ENCODE measurements at places on chromosomes 13 and 19.
A peak's percentile ranks its signal among the peaks of the same experiment; 100 is the strongest.

GRCh38 chr13:107351305-107351704, 783.4 kb upstream of the ARGLU1 start:
- DNase-seq: no peak

- DNase-seq: no peak
Measured at GRCh38 chr13:94322925-94323763, 156.3 kb downstream of the DCT start.

DNA sequence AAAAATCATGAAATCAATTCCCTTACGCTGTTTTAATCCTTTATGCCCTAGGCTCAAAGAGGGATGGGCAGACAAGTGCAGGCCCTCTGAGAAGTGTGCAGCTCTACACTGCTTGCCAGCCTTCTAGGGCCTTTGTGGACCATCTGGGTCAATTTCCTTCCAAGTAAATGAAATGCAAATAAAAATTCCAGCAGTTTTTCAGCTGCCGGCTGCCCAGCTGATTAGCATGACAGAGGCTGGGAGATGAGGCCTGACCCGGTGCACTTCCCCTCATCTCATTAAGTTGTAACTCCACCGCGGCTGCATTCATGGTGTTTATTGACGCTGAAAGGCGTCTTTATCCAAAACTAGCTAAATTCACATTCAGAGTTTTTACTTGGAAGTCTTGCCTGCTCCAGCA, 47.5 kb upstream of the GSX1 start:
- no peak for DNase-seq

DNA sequence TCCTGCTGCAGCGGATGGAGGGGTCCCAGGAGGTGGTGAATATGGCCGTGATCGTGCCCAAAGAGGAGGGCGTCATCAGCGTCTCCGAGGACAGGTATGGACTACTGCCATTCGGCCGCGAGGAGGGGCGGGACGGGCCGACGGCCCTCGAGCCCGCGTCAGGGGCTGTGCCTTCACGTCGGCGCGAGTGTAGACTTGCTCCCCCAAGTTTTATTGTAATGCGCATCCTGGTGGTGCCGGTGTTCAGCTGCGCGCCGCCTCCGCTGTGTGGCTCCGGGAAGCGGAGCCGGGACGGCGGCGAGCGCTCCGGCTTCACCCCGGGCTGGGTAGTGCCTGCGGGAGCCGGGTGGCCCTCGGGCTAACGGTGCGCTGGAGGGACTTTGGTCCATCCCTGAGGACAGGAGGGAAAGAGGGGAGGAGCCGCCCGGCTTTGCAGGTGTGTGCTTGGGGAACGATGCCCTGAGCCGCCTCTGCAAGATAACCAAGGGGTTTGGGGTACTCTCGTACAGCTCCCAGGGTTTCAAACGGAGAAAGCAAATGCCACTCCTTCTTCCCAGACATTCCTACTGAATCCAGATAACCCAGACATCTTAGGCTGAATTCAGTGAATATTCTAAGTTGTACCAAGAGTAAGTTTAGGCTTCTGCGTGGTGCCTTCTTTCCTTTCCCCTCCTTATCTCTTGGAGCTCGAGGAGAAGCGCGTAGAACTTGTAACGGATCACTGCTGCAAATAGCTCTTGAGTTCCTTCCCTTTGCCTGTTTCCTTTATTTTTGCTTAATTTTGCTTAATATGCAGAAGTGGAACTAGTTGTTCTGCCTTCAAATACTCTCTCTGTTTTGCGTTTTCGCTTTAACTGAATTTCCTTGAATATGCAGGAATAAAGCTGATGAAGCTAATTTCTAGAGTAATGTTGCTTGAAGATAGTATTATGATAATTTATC, 740 bp downstream of the WDFY2 start:
- peak; percentile 34 for DNase-seq

- DNase-seq: no peak
Measured at GRCh38 chr13:58300224-58300623, 668.7 kb downstream of the PCDH17 start.

DNA sequence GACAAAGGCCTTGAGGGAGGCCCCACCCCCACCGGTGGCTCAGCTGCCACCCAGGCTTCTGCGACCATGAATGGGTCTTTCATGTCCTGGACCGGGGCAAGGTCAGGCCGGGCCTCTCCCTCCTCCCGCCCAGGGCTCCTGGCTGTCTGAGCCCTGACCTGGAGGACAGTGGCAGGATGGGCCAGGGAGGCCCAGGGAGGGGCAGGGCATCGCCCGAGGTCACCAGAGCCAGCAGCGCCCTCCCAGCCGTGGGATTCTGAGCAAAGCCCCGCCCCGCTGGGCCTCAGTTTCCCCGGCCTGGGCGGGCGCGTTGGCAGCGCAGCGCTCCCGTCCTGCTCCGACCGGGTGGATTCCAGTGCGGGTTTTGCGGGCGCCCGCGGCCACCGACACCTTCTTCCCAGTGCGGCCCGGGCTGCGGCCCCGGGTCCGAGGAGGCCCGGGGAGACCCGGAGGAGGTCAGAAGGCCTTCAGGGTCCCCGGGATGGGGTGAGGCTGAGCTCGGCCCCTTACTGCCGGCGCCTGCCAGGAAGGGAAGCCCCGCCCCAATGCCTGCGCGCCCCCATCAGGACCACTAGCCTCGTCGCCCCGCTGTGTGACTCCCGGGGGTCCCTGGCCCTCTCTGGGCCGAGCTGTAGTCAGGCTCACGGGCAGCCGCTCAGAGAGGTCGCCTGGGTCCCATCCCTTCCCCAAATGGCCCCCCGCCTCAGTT, 24.6 kb upstream of the SEMA6B start:
- no peak for DNase-seq

GRCh38 chr19:18931316-18932162, 9.5 kb downstream of the HOMER3 start:
- no peak for DNase-seq

DNA sequence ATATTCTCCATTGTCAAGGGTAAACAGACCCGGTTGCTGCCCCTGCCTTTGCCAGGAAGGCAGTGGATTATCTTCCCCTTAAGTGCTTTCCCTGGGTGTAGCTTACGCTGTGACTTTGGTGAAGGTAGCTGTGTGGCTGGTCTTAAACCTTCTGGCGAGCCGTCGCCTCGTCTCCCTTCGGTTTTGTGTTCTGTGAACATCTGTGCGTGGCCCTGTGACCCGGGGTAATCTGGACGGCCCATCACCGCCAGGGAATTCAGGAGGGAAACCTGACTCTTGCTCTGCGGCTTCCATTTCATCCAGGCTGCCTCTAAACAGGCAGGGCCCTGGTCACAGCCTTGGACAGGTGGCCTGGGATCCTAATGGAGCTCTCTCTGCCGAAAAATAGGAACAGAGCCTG, 78.7 kb downstream of the SHISA2 start:
- DNase-seq: no peak

- no peak for DNase-seq
Measured at GRCh38 chr19:6258812-6259311, 20.9 kb downstream of the MLLT1 start.

DNA sequence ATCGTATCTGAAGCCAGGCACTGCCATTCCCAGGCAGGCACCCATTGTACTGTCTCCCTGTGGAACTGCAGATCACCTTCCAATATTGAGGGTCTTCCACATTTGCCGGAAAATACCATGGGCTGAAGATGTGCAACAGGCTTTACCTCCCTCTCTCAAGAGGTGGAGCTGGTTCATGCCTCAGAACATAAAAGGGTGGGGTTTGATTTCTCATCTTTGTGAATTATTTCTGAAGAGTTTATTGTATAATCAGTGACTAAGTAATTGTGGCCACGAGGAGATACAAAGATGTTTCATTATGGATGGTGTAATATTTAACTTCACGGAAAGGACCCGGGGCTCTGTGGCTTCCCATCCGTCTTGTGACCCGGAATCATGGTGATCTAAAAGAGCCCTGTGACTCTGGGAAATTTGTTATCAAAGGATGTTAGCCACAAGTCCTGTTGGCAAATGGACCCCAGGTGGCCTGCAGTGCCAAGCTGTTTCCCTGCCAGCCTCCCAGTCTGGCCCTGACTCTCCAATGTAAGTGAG, 230.5 kb downstream of the LACC1 start:
- no peak for DNase-seq

- no peak for DNase-seq
Measured at GRCh38 chr19:13906521-13906904, 512 bp downstream of the CC2D1A start.

DNA sequence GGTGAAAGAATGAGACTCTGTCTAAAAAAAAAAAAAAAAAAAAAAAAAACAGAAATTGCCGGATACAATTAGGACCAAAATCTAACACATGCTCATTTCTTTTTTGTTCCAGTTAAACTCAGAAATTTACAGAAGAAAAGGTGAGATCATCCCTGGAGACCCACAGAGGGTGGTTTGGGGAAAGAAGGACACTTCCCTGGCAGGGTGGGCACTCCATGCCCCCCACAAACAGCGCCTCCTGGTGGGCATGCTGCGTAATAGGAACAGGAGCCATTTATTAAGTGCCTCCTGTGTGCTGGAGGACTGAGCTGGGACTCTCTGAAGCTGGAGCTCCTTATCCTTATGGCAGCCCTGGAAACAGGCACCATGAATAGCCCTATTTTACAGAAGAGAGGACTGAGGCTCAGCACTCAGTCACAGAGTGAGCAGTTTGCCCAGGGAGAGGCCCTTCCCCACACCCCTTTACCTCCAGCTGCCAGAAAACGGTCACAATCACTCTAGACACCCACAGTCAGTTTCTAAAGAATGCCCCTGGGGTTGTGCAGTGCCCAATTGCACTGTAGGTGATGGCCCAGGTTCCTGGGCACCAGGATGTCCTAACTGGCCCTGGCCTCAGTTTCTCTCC, 10.1 kb downstream of the C19orf38 start:
- DNase-seq: no peak

GRCh38 chr13:95874286-95874685, 178.9 kb downstream of the UGGT2 start:
- no peak for DNase-seq

- no peak for DNase-seq
Measured at GRCh38 chr13:78323040-78323439, 280.3 kb downstream of the POU4F1 start.

GRCh38 chr13:24631922-24632321, 48.3 kb upstream of the ATP12A start:
- DNase-seq: no peak

- DNase-seq: no peak
Measured at GRCh38 chr13:36126491-36126890, 4.7 kb downstream of the DCLK1 start.

GRCh38 chr19:11534948-11535347, 3.7 kb upstream of the CNN1 start:
- no peak for DNase-seq

DNA sequence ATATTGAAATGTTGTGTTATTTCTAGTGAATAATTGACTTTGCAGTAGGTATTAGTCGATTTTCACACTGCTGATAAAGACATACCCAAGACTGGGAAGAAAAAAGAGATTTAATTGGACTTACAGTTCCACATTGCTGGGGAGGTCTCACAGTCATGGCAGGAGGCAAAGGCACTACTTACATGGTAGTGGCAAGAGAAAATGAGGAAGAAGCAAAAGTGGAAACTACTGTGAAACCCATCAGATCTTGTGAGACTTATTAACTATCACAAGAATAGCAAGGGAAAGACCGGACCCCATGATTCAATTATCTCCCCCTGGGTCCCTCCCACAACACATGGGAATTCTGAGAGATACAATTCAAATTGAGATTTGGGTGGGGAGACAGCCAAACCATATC, 9.9 kb upstream of the C5AR2 start:
- no peak for DNase-seq

GRCh38 chr19:18419195-18419698, at the start of gene SSBP4:
Gene SSBP4, plus strand, starts transcription at chr19:18419398. Its CDS starts 251 bp downstream, at chr19:18419649.
- peak; percentile 55 for DNase-seq

DNA sequence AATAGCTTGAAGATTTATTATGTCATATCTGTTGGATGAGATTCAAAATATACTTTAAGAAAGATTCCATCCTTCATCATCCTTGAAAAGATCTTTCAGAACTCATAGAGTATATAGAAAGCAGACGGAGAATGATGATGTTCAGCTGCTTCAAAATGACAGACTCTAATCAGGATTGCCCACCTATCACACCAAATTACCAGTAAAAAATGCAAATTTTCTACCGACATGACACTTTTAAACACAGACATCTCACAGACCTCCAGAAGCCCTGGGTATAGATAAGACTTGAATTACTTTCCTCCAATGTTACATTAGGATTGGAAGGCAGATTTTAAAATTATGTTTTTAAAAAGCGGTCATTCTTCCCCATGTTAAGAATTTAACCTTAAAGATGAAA, 235.5 kb downstream of the GPC6 start:
- no peak for DNase-seq

- DNase-seq: no peak
Measured at GRCh38 chr19:46451352-46451751, 20.0 kb downstream of the PNMA8A start.
